HT1080 (cell line): ENCODE measurements at places on chromosomes 2 and 18.

DNA sequence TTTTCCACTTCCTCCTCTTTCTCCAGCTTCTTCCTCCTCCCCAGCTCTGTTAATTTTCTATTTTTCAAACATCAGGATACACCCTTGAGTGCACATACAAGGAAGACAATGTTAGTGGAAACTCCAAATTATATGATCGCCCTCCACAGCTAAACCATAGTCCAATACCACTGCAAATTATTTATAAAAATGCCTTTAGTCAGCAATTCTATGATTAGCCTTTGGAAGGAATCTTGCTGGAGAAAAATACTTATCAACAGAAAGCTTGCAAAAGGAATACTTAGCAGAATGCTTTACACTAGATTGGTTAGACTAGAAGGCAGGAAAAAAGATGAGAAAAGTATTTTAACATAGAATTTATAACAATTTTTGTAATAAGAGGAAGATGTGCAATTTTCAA, 178.9 kb downstream of the FAM124B start:
- no peak for DNase-seq

GRCh38 chr2:51981783-51982182, 949.9 kb upstream of the NRXN1 start:
- peak; percentile 16 for DNase-seq

- no peak for DNase-seq
These were observed 15.5 kb upstream of the ECEL1 start for GRCh38 chr2:232502911-232503808.

- no peak for DNase-seq
These were observed 280.0 kb downstream of the FIGN start for GRCh38 chr2:163455815-163456214.

DNA sequence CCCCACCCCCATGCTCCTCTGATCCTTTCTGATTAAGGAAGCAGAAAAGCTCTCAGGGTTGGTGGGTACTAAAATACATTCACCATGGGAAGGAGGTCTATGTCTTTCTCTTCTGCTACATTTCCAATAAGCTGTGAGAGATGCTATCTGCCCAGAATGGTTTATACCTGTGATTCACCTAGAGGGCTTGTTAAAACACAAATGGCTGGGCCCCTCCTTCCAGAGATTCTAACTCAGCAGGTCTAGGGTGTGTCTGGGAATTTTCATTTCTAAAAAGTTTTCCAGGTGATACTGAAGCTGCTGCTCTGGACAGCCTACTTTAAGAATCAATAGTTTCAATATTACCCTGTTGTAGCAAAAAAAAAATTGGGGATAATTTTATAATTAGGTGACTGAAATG, 772.2 kb upstream of the ZEB2 start:
- no peak for DNase-seq

- DNase-seq, result no peak
These were observed 69.1 kb upstream of the TCF7L1 start for GRCh38 chr2:85063981-85064599.

DNA sequence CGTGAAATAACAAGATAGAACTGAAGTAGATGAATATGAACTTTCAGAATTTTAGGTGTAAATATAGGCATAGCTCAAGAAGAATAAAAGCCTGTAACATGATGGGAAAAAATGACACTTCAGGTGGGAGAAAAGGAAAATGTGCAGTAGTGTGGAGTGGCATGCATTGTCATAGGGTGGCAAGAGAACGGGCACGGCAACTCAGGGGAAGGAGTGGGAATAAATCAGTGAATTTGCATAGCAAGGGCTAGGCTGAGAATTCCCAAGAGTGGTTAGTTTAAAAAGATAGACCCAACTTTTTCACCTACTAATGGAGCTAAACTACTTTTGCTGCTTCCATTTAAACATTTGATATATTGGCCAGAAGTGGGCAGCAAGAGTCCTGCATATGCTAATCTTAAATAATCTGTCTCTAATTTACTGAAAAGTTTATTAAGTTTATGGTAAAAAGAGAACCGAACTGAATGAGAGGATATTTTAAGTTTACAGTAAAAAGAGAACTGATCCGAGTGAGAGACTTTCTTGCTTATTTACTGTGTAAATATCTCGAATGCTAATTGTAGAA, 228.1 kb downstream of the CTNNA2 start:
- no peak for DNase-seq

GRCh38 chr2:182020286-182021070, 34.8 kb downstream of the PPP1R1C start:
- peak; percentile 42 for DNase-seq

GRCh38 chr2:195313962-195314361, 343.1 kb upstream of the SLC39A10 start:
- DNase-seq, result no peak
